ENCODE measurements at places on chromosomes 16 and 17.
A peak's percentile ranks its signal among the peaks of the same experiment; 100 is the strongest.

GRCh38 chr17:27461192-27461859 lies 5.1 kb downstream of the KSR1 start:
- no peak for DNase-seq

- no peak for DNase-seq
Measured at GRCh38 chr16:66299349-66299748, 67.1 kb upstream of the CDH5 start.

DNA sequence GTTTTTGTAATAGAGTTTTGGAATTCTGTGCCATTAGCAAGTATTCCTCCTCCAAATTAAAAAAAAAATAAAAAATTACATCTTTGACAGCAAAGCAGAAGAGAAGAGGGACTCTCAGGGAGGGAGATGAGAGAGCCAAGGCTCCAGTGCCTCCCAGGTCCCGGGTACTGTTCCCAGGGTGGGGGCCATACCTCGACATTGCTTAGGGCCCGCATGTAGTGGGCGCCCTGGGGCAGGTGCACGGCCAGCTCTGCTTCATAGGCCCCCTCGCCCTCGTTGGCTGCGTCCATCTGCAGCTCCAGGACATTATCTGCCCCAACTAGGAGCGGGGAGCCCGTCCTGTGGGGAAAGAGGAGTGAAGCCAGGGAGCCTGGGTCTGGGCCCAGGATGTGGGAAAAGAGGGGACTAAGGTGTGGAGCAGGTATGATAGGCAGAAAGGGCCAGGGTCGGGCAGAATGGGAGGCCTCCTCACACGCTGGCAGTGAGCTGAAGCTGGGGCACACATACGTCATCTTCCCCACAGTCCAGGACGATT lies 11.2 kb downstream of the ITGA2B start:
- no peak for DNase-seq

GRCh38 chr17:40351359-40352236 lies 12.9 kb downstream of the GJD3 start:
- no peak for DNase-seq

DNA sequence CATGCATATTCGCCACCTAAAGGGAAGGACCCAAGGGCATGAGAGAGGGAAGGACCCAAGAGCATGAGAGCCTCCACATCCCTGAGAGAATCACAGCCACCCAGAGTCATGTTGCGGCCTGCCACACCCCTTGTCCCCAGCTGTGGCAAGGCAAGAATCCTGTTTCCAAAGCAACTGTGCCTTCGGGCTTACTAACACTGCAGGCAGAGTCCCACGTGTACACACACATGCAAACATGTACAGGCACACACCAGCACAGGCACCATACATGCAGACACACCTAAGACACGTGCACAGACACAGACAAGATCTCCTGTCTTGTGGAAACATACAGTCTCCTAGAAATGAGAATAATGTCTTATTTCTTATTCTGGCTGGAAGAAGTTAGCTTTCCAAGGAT lies 92.4 kb upstream of the CDYL2 start:
- no peak for DNase-seq

- DNase-seq: no peak
Measured at GRCh38 chr16:31274831-31275816, 15.3 kb downstream of the ITGAM start.

DNA sequence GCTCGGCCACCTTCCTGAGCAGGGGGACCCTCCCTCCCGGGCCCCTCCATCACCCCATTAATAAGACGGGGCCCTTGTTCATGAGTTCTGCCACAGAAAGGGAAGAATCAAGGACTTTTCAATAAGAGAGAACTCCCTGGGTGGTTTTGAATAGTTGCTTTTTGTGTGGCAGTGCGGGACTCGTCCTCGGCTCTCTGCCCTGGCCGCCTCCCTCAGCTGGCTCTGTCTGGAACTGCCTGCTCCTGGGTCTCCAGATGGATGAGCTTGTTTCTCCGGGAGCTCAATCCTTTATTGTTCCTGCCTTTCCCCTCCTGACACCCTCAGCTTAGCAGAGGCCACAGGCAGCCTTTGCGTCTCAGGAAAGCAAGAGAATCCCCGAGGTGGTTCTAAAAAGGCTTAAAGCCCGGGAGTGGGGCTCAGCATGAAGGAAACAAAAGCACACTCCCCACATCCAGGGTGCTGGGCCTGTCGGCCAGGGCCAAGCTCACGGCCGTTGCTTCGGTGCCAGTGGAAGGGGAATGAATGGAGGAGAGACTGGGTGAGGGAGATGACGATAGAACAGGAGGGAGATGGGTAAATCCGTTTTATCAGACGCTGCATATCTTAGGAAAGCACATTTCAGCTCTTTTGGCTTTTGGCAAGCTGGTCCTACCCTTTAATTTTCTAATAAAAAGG lies 60.2 kb downstream of the RAI1 start:
- DNase-seq: no peak

- DNase-seq: no peak
Measured at GRCh38 chr17:77890771-77891170, 67.7 kb upstream of the TNRC6C start.

GRCh38 chr17:68613739-68614298 lies 12.7 kb upstream of the FAM20A start:
- peak; percentile 68 for DNase-seq

GRCh38 chr17:4949321-4950074 lies 1.2 kb upstream of the PFN1 start:
- peak; percentile 84 for DNase-seq

GRCh38 chr16:11796227-11797165 lies 562 bp downstream of the ZC3H7A start:
- no peak for DNase-seq

GRCh38 chr16:76197900-76198299 lies 79.3 kb upstream of the CNTNAP4 start:
- no peak for DNase-seq

GRCh38 chr17:35299135-35299534 lies 56.3 kb downstream of the SLFN5 start:
- DNase-seq: no peak

DNA sequence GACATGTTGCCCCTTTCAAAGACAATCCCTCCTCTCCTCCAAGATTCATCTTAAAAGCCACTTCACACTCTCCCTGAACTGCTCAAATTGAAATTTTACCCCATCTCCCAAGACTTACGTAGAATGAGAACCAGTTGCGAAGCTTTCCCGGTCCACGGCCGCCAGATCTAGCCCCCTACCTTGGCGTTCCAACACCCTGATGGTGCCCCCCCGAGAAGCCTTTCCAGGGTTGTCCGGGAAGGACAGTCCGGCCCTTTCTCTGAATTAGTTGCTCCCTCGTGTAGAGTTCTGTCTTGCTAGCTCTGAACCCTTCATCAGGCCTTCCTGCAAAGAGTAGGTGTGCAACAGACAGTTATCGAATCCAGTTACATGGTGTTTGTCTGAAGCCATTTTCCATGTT lies 60.0 kb upstream of the DNAH17 start:
- no peak for DNase-seq

All from activated CD8-positive, alpha-beta T cell treated with anti-CD3 and anti-CD28 coated beads, Interleukin-2, amount 10 ng/mL, durations not matched to agents 7 days and 5 days (primary cell).